ENCODE measurements at places on chromosomes 12 and 14.

DNA sequence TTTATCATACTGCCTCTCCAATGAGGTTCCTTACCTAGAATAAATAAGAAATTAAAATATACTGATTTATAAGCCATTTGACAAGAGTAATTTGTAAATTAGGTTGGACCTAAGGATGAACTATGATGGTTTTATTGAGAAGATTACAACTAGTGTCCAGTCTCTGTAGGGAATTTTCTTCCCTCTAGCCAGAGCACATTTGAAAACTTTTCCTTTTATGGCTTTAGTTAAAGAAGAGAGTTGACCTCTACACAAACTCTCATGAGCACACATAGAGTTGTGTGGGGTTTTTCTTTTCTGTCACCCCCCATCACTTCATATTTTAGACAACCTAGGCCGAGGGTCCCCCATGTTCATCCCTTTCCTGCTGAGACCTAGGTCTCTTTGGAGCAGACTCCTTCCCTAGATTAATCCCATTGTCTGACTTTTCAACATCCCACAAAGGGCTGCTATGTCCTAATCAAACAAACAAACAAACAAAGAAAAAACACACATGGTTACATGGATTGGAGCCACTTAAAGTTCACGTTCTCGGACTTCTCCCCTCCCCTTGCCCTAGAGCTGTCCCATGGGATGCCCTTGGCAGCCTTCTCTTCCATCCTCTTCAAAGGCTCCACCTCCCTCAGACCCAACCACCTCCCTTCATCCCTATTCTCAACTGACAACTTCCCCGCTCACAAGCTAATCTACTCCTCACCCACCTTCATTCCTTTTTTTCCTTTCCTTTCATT is 40.7 kb downstream of the GPR135 start:
- H3K27ac ChIP-seq = no peak overlapping the region
- no peaks in the 10 kb centered on the region for H3K36me3 ChIP-seq
- H3K27me3 ChIP-seq = peaks cover 5% of the 10 kb centered on the region

DNA sequence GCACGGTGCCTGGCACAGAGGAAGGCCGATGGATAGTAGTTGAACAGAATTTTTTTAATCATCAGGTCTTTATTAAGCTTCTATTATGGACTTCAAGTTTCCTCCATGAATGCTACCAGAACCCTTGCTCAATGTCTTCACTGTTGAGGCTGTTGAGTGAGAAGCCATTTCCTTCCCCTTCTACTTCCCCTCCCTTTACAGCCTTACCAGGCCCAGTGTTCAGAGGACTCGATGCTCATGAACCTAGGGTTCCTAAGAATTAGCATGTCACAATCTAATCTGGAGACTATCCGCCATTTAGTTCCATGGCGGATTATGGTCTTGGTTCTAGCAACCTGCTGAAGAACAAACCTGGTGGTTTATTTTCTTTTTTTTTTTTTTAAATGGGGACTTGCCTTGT is 17.7 kb downstream of the ETV6 start:
- H3K36me3 ChIP-seq = peaks cover 14% of the 10 kb centered on the region
- H3K27ac ChIP-seq = no peak overlapping the region
- no peak for DNase-seq
- H3K4me1 ChIP-seq = peaks cover 55% of the 10 kb centered on the region
- H3K4me3 ChIP-seq = no peak overlapping the region

- H3K27me3 ChIP-seq = no peaks in the 10 kb centered on the region
- no peak overlapping the region for H3K4me3 ChIP-seq
- H3K4me1 ChIP-seq = no peaks in the 10 kb centered on the region
Observed at GRCh38 chr14:82070040-82070439, 536.4 kb upstream of the SEL1L start.

DNA sequence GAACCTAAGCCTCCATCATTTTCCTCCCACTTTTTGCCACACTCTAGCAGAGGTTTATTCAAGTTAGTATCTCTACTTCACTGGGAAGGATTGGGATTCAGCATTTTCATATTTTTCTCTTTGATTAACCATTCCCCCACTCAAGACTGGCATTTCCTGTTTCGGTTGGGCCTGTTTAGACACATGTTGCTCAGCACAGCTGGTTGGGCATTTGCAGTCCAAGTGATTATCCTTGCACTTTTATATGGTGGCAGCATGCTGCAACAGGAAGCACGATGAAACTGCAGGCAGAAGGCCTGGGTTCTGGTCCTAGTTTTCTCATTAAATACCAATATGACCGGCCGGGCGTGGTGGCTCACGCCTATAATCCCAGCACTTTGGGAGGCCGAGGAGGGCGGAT is 182.9 kb upstream of the GRIN2B start:
- H3K27me3 ChIP-seq = peaks cover 1% of the 10 kb centered on the region
- H3K27ac ChIP-seq = no peak overlapping the region
- H3K4me1 ChIP-seq = no peaks in the 10 kb centered on the region
- H3K36me3 ChIP-seq = no peaks in the 10 kb centered on the region
- no peak for DNase-seq

GRCh38 chr14:79570648-79571047 is 640.7 kb downstream of the DIO2 start:
- no peak overlapping the region for H3K4me3 ChIP-seq
- H3K27me3 ChIP-seq = no peaks in the 10 kb centered on the region
- no peaks in the 10 kb centered on the region for H3K4me1 ChIP-seq
- no peak for DNase-seq
- H3K36me3 ChIP-seq = no peaks in the 10 kb centered on the region

DNA sequence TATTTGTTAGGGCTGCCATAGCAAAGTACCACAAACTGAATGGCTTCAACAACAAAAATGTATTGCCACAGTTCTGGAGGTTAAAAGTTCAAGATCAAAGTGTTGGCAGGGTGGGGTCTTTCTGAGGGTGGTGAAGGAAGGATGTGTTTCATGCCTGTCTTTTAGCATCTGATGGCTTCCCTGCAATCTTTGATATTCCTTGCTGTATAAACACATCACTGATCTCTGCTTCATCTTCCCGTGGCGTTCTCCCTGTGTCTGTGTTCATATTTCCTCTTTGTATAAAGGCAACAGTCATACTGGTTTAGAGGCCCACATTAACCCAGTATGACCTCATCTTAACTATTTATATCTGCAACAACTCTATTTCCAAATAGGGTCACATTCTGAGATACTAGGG is 167.5 kb downstream of the BTG1 start:
- peaks cover 2% of the 10 kb centered on the region for H3K36me3 ChIP-seq
- H3K27me3 ChIP-seq = no peaks in the 10 kb centered on the region
- no peak overlapping the region for H3K4me3 ChIP-seq
- peak overlapping the region; percentile 18 for H3K27ac ChIP-seq

DNA sequence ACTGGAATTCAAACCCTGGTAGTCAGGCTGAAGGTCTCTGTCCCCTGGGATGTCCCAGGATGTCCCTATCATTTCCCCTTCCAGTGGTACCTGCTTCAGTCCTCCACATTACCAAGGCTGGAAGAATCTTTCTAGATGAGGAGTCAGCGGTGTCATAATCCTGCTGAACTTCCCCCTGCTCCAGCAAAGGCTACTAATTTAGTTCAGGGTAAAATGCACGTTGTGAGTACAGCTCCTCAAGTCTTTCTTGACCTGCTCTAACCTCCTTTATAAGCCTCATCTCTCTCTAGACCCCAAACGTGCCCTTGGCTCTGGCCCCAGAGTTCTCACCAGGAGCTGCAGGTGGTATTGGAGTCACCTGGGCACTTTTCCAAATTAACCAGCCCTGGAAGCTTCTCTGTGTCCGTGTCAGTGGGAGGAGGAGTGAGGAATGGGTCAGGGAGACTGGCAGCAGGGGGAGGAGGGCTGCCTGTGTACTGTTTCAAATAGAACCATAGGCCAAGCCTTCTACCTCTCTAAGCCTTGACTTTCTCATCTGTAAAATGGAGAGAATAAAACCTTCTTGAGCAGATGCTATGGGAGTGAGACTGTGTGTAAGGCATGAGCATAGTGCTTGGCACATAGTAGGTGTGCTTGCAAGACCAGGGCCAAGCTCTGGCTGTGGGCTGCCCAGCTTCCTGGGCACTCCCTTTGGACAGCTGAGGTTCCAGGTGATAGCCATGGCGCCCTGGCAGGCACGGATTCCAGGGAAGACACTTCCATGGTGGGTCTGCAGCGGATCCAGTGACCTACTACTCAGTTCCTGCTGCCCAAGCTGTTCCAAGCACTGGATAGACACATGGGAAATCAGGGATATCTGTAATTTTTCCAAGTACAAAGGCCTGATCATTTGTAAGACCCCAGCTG is 24.5 kb downstream of the ASB2 start:
- H3K27ac ChIP-seq = no peak overlapping the region
- no peaks in the 10 kb centered on the region for H3K36me3 ChIP-seq
- H3K4me3 ChIP-seq = no peak overlapping the region
- DNase-seq = no peak
- H3K4me1 ChIP-seq = peaks cover 54% of the 10 kb centered on the region

GRCh38 chr12:63228853-63229252 is 77.9 kb upstream of the AVPR1A start:
- H3K36me3 ChIP-seq = no peaks in the 10 kb centered on the region
- no peaks in the 10 kb centered on the region for H3K27me3 ChIP-seq
- no peak overlapping the region for H3K27ac ChIP-seq

GRCh38 chr12:54128416-54128815 is 60.4 kb downstream of the SMUG1 start:
- H3K27ac ChIP-seq = no peak overlapping the region
- DNase-seq = no peak
- H3K4me1 ChIP-seq = peaks cover 11% of the 10 kb centered on the region
- H3K27me3 ChIP-seq = peaks cover 50% of the 10 kb centered on the region
- H3K4me3 ChIP-seq = no peak overlapping the region
- no peaks in the 10 kb centered on the region for H3K36me3 ChIP-seq

- H3K27me3 ChIP-seq = no peaks in the 10 kb centered on the region
- H3K36me3 ChIP-seq = no peaks in the 10 kb centered on the region
- no peak for DNase-seq
- H3K4me1 ChIP-seq = no peaks in the 10 kb centered on the region
- H3K4me3 ChIP-seq = no peak overlapping the region
Observed at GRCh38 chr12:88633312-88633711, 53.0 kb upstream of the KITLG start.

DNA sequence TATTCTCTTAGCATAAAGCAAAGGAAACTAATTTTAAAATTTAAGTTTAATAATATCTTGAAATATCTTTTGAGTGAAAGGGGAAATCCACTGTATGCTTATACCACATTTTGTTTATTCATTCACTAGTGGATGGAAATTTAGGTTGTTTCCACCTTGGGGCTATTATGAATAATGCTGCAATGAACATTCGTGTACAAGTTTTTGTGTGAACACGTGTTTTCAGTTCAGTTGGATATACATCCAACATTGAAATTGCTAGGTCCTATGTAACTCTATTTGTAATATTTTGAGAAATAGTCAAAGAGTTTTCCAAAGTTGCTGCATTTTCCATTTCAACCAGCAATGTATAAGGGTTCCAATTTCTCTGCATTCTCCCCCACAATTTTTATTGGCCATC is 83.7 kb upstream of the ETV6 start:
- peaks cover 5% of the 10 kb centered on the region for H3K4me1 ChIP-seq
- no peaks in the 10 kb centered on the region for H3K27me3 ChIP-seq
- H3K27ac ChIP-seq = no peak overlapping the region
- no peak overlapping the region for H3K4me3 ChIP-seq
- DNase-seq = no peak

DNA sequence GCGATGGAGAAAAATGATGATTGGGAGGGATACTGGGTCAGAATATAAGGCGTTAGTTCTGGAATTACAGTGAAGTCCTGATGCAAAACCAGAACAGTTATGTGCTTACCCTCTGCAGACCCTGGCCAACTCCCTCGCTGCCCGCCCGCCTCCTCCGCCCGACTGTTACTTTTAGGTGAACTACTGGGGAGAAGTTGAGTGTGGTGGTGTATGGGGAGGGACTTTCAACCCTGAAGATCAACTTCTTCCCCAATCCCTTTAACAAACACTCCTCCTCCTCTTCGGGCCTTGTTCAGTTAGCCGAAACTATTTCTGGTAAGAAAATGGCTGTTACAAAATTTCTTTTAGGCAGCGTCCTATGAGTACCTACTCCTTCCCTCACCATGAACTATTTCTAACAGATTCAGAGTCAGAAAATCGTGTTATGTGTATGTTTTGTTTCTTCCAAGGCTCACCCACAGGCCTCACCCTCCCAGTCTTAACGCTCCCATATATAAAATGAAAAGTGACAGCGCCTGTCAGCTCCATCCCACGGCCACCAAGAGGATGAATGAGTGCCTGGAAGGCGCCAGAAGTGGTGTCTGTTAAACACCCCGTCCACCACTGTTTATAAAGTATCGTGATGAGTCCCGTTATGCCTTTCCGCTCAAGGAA is 1.3 kb downstream of the FBXO33 start:
- peaks cover 47% of the 10 kb centered on the region for H3K4me1 ChIP-seq
- H3K27ac ChIP-seq = peak overlapping the region; percentile 90
- H3K27me3 ChIP-seq = no peaks in the 10 kb centered on the region
- peaks cover 6% of the 10 kb centered on the region for H3K36me3 ChIP-seq
- H3K4me3 ChIP-seq = peak overlapping the region; percentile 100

GRCh38 chr12:105457026-105457425 is 126.5 kb downstream of the C12orf75 start:
- no peaks in the 10 kb centered on the region for H3K4me1 ChIP-seq
- H3K27me3 ChIP-seq = peaks cover 16% of the 10 kb centered on the region
- no peak overlapping the region for H3K4me3 ChIP-seq

DNA sequence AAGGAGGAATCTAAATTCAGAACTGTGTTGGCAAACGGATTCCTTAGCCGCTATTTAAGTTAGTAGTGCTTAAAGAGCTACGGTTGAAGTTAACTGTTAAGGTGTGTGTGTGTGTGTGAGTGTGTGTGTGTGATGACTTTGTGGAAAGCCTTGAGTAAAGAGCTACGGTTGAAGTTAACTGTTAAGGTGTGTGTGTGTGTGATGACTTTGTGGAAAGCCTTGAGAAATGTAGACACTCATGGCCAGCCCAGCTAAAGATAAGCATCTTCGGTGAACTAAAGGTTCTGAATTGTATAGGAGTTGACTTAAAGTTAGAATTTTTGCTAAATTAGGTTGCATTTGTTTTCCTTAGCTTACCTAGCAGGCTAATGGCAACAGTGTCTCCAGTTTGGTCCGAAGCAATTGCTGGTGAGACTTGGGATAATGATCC is 1.4 kb downstream of the KTN1 start:
- no peak for DNase-seq
- no peaks in the 10 kb centered on the region for H3K27me3 ChIP-seq
- peak overlapping the region; percentile 90 for H3K4me3 ChIP-seq
- peaks cover 43% of the 10 kb centered on the region for H3K4me1 ChIP-seq
- H3K36me3 ChIP-seq = peaks cover 2% of the 10 kb centered on the region
- H3K27ac ChIP-seq = peak overlapping the region; percentile 76
